ENCODE measurements at places on chromosomes 7 and 10. TPM values are rescaled to one million over a fixed set of nuclear protein-coding genes. Genes with fewer than 3 reads are reported as not detected.

ANKRD61 gene
- total RNA-seq, result 0.11 TPM

MBL2 gene
- not detected for total RNA-seq

BTBD16 gene
- 0.99 TPM for total RNA-seq

WIPF3 gene
- 5.2 TPM for total RNA-seq

AOC1 gene
- total RNA-seq, result 0.20 TPM

SHOC2 gene
- total RNA-seq, result 45.2 TPM

GRM8 gene
- 22.1 TPM for total RNA-seq

SPDYE2 gene
- total RNA-seq, result not detected

SPDYE5 gene
- total RNA-seq, result 0.10 TPM

PTPN12 gene
- 52.2 TPM for total RNA-seq

GRID1 gene
- 14.6 TPM for total RNA-seq

SEMA3C gene
- total RNA-seq, result 159 TPM

OIT3 gene
- total RNA-seq, result 0.99 TPM

TRPV5 gene
- total RNA-seq, result 0.11 TPM

MKI67 gene
- total RNA-seq, result 22.4 TPM

SNCG gene
- total RNA-seq, result 169 TPM

LRRTM3 gene
- total RNA-seq, result 28.6 TPM

LRRC18 gene
- total RNA-seq, result not detected

ZNF503 gene
- 6.4 TPM for total RNA-seq

CYP2C19 gene
- total RNA-seq, result not detected
